B cell (primary cell): ENCODE measurements at places on chromosomes 12 and 14. TPM values are rescaled to one million over a fixed set of nuclear protein-coding genes. Genes with fewer than 3 reads are reported as not detected.

RPS6KL1 gene
- total RNA-seq, result 3.4 TPM in 2 replicates

DUSP16 gene
- 5.6 and 5.9 TPM in 2 replicates for total RNA-seq

NDUFA9 gene
- 73.3 and 74.2 TPM in 2 replicates for total RNA-seq

TMEM253 gene
- not detected in 2 replicates for total RNA-seq

SLC8A3 gene
- total RNA-seq, result 0.07 TPM in 1 of 2 replicates, not detected in the other

RNU4-1 gene
- total RNA-seq, result 3,269 and 3,426 TPM in 2 replicates

OTX2 gene
- not detected in 2 replicates for total RNA-seq

P2RX2 gene
- total RNA-seq, result not detected in 2 replicates

OR11G2 gene
- not detected in 2 replicates for total RNA-seq

IL22 gene
- total RNA-seq, result not detected in 2 replicates

CRACR2A gene
- 26.1 and 26.8 TPM in 2 replicates for total RNA-seq

RBMS2 gene
- 5.0 and 7.6 TPM in 2 replicates for total RNA-seq

COCH gene
- total RNA-seq, result 24.4 and 25.7 TPM in 2 replicates

CHGA gene
- not detected in 2 replicates for total RNA-seq

AGAP2 gene
- total RNA-seq, result 27.0 and 27.6 TPM in 2 replicates

KRT74 gene
- total RNA-seq, result not detected in 2 replicates

HECTD1 gene
- 184 and 199 TPM in 2 replicates for total RNA-seq

NPAS3 gene
- not detected in 2 replicates for total RNA-seq

FGF23 gene
- total RNA-seq, result not detected in 2 replicates

RTL1 gene
- total RNA-seq, result not detected in 2 replicates

CEP83 gene
- total RNA-seq, result 24.8 and 27.2 TPM in 2 replicates

ZDHHC22 gene
- total RNA-seq, result 0.12 TPM in 1 of 2 replicates, not detected in the other

DIO3 gene
- total RNA-seq, result not detected in 2 replicates

ADAM21 gene
- total RNA-seq, result 0.24 TPM in 1 of 2 replicates, not detected in the other

ETFBKMT gene
- 1.4 and 2.4 TPM in 2 replicates for total RNA-seq

HOXC11 gene
- total RNA-seq, result not detected in 2 replicates

PALS1 gene
- total RNA-seq, result 17.0 and 18.3 TPM in 2 replicates

SLCO1B1 gene
- not detected in 2 replicates for total RNA-seq

DEGS2 gene
- 5.8 and 6.4 TPM in 2 replicates for total RNA-seq

IFNG-AS1 gene
- 14.7 and 19.0 TPM in 2 replicates for total RNA-seq

COX8C gene
- not detected in 2 replicates for total RNA-seq

GUCY2C gene
- 0.29 and 0.37 TPM in 2 replicates for total RNA-seq

PAH gene
- total RNA-seq, result 0.25 TPM in 1 of 2 replicates, not detected in the other

TRMT5 gene
- 6.1 and 8.7 TPM in 2 replicates for total RNA-seq

ABHD12B gene
- not detected in 2 replicates for total RNA-seq

OVCH1 gene
- not detected in 2 replicates for total RNA-seq
